ENCODE measurements at places on chromosomes 2 and 18.

- no peak for DNase-seq
Measured at GRCh38 chr18:23137788-23138216, 2.5 kb downstream of the CABLES1 start.

DNA sequence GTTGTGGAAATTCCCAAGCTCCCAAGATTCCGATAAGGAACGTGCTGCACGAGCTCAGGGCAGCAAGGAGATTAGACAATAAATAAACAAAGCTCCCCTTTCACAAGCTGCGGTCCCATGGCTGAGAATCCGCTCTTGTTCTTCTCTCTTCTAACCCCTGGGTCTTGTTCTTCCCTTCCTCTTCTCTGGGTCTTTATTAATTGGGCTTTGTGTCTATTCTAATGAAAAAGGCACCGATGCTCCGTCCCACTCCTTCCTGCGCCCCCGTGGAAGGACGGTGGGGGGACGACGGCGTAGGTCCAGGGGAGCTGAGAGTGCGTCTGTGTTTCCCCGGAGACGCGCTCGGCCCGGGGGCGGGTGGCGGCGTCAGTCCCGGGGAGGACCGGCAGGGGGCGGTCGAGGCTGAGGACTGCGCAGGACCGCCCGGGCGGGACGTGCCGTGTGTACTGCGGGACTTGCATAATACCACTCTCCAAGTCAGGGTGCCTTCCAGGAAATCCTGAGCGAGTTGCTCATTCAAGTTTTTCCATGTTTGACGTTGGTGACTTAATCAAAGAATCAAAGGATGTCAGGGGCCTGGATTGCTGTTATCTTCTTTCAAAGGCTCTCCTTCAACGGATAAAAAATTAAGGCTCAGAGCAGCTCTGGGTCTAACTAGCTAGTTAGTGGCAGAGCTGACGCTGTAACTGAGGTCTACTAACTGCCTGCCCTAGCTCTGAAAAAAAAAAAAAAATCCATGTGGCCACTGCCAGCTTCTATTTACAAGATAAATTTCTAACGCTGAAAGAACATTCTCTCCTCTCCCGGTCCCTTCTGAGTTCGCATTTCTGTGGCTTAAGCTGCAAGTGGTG is 321.4 kb downstream of the TGIF1 start:
- peak; percentile 61 for DNase-seq

GRCh38 chr2:168970711-168971233 is 60.4 kb downstream of the ABCB11 start:
- no peak for DNase-seq

DNA sequence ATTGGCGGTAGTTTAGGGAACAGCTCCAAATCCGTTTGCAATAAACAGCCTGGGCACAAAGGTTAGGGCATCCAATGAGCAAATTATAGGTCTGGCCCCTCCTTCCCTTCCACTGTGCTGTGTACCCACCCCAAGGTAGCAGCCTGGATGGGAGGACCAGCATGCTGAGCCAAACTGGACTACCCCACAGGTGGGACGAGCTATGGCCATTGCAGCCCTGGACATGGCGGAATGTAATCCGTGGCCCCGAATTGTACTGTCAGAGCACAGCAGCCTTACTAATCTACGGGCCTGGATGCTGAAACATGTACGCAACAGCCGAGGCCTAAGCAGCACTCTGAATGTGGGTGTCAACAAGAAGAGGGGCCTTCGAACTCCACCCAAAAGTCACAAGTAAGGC is 6.7 kb downstream of the AGBL5 start:
- DNase-seq: no peak

DNA sequence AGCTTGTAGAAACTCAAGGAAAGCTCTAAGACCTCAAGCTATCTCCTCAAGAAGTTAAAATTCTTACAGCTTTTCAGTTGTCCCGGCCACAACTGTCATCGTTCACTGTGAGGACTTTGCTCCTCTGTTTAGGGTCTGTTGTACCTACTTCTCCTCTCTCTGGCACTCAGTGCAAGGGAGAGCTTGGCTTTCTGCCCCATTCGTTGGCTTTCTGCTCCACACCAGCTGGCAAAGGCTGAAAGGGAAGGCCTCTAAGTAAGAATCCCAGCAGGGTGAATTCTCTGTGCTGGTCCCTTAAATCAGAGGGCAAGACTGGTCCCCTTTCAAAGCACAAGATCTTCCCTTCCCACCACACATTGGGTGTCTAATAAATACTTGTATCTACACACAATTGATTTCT is 17.3 kb downstream of the ZBTB7C start:
- no peak for DNase-seq

- DNase-seq: no peak
Measured at GRCh38 chr2:96679848-96680247, 37.3 kb downstream of the FER1L5 start.
